ENCODE measurements at places on chromosomes 12 and 14. TPM values are rescaled to one million over a fixed set of nuclear protein-coding genes. Genes with fewer than 3 reads are reported as not detected.

Gene TUBA1A
- 111 TPM for polyA plus RNA-seq

Gene HOXC4
- polyA plus RNA-seq: 8.2 TPM

Gene ASB2
- polyA plus RNA-seq: 5.6 TPM

DNA sequence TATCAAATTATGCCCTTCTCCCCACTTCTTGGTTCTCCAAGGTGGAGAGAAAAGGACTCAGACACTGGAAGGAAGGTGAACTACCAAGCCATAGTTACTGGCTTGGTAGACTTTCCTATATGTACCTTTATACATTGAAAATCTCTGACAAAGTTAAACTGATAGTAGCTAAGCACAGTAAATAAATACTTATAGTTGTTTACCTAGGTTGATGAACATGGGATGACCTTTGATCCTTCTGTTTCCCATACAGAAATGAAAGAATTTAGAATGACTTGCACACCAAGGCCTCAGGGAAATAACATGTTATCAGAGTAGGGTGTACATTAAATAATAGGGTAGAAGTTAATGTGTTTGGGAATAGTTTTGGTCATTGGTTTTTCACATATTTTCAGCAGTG, 6.7 kb downstream of the ARHGAP5 start:
- no peak overlapping the region for H3K4me3 ChIP-seq
- H3K4me1 ChIP-seq: peaks cover 2% of the 10 kb centered on the region
- H3K27me3 ChIP-seq: no peaks in the 10 kb centered on the region
- peak; percentile 67 for DNase-seq
- no peak overlapping the region for H3K27ac ChIP-seq
- H3K36me3 ChIP-seq: no peaks in the 10 kb centered on the region

Gene PTPRB
- polyA plus RNA-seq: 1.9 TPM

GRCh38 chr12:124716208-124717130, 147.2 kb downstream of the SCARB1 start:
- no peak overlapping the region for H3K27ac ChIP-seq
- H3K27me3 ChIP-seq: no peaks in the 10 kb centered on the region
- no peak overlapping the region for H3K4me3 ChIP-seq
- no peak for DNase-seq
- H3K36me3 ChIP-seq: no peaks in the 10 kb centered on the region

DNA sequence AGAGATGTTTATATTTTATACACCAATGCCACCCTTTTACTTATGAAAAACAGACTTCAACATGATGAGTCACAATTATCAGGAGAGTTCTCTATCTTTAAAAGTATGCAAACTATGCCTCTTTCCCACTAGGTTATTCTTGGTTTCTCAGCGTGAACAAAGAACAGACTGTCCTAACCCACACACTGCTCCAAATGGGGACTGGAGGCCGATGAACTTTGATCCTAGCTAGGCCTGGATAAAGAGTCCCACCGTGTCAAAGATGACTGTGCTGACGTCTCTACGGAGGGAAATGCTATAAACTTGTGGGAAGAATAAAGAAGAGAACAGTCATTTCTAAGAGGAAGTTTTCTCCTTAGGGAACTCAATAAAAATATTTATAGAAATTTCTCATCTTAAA, 160.1 kb downstream of the EPS8 start:
- no peaks in the 10 kb centered on the region for H3K36me3 ChIP-seq
- peak overlapping the region; percentile 48 for H3K27ac ChIP-seq
- H3K4me3 ChIP-seq: no peak overlapping the region
- DNase-seq: peak; percentile 81
- no peaks in the 10 kb centered on the region for H3K27me3 ChIP-seq
- H3K4me1 ChIP-seq: no peaks in the 10 kb centered on the region

GRCh38 chr12:95105540-95105939, 32.1 kb upstream of the NR2C1 start:
- DNase-seq: no peak
- H3K27ac ChIP-seq: no peak overlapping the region
- no peaks in the 10 kb centered on the region for H3K36me3 ChIP-seq

- DNase-seq: no peak
- H3K27ac ChIP-seq: no peak overlapping the region
Measured at GRCh38 chr12:96510306-96510764, 21.0 kb downstream of the CFAP54 start.

Gene JPH4
- polyA plus RNA-seq: 4.0 TPM

Data from small intestine (tissue), 16 donors.